OCI-LY7 (cell line): ENCODE measurements at places on chromosomes 3 and 15.
A peak's percentile ranks its signal among the peaks of the same experiment; 100 is the strongest.

DNA sequence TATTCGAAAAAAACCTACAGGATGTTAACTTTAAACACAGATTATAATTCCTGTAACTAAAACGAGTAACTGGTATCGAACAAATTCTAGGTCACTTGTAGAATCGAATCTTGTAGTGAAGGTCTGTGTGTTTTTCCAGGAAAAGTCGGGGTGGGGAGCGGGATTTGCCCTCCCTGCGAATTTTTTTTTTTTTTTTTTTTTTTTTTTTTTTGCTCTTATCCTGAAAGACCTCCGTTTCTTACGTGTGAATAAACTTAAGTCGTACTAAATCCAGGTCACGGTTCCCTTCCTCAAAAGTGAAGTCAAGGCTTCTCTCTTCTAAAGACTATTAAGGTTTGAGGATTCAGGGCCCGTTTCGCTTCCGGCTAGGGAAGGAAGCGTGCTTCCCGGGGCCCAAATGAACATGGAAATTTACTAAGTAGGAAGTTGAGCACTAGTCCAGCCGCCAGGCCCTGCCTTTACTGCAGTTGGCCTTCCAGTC lies 770 bp downstream of the TBC1D5 start:
- no peak for DNase-seq

- no peak for DNase-seq
Measured at GRCh38 chr3:104906001-104906639, 460.6 kb upstream of the ALCAM start.

DNA sequence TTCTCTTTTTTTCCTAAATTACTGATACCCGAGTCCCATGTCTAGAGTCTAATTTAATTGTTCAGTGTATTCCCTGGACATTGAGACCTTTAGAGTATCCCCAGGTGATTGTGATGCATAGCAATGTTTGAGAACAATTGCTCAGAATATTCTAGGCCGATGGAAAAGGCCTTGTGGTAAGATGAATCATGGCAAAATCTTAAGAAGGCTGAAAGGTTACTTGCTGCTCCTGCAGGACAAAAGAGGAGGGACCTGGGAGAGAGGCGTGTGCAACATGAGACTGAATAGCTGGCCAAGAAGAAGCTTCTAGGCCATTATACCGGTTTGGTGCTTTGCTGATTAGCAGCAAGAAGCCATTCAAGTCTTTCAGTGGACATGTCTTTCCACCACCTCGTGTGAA lies 256.6 kb downstream of the ROBO2 start:
- DNase-seq, result no peak

- DNase-seq, result no peak
Measured at GRCh38 chr15:41945221-41945620, 27.1 kb downstream of the EHD4 start.

DNA sequence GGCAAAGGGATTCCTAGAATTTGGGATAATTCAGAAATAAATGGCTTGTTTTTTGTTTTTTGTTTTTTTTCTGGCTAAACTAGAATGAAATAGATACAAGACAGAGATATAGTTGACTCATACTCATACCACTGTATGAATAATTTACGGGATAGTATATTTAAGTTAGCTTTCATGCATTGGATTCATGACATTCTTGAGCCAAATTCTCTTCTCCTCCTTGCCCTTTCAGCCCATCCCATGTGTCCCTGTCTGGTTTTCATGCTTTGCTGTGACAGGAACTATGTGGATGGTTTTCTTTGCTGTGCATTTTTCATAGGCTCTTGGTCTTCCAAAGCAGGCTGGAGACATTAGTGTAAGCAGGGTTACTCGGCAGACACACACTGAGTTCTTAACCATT lies 66.6 kb upstream of the UMPS start:
- DNase-seq, result no peak

GRCh38 chr3:196976941-196977340 lies 8.3 kb upstream of the PIGZ start:
- DNase-seq, result no peak

DNA sequence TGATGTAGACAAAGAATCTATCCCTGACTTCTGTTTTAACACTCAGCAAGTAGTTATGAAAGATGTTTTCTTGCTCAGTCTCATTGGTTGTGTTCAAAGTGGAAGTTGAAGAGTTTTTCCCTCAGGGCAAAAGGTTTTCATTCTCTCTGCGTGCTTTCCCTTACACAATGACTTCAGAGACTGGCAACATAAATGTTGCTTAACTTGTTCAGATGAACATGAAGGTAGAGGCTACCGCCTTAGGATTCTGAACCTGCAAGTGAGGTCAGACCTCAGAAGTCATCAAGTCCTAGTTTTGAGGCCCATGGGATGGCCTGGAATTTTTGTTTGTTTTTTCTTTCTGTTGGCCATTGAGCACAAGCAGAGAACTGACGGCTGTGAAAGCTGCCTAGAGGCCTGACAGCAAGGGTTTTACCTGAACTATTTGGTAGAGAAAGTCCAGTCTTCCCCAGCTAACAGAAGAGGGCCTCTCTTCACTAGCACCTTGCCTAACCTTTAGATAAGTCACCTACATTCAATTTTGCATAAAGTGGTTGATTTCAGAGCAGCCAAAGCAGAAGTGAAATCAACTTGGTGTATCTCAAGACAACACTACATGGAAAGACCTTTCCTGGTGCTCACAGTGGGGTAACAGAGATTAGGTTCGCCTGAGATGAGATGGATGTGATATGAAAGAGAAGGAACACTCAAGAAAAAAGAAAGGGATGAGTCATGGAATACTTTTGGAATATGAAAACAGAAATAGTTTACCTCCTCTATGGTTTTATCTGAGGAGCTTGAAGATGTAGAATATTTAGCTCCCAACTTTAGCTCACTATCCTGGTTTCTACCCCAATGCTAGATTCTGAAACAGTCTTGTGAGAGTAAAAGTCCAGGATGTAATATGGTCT lies 53.6 kb upstream of the AP4E1 start:
- peak; percentile 65 for DNase-seq

DNA sequence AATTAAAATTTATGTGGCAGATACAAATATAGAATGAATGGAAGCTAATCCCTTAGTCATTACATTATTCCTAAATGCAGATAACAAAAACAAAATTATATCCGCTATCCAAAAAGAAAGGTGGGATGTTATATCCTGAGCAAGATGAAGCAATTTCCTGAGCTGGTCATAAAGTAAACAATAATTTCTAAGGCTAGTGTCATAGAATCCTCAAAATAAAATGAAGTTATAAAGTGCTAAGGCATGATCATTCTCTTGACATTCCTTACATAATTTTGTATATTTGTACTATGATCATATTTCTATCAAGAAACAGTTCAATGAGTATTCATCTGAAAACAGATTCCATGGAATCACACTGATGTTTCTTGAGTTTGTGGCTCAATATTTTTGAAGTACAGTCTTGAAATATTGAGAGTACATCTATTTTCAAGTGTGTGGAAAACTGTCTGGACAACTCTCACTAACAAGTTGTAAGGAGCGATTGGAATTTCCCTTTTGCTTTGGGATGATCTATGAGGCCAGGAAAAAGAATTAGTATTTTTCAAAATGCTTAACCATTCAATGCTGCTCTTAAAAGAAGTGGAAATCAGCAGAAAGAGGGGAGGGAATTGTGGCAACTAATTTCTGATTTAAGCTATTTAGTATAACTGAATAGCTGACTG lies 92.4 kb downstream of the ABI3BP start:
- DNase-seq, result no peak

GRCh38 chr3:104556372-104557078 lies 810.2 kb upstream of the ALCAM start:
- DNase-seq, result no peak

- no peak for DNase-seq
Measured at GRCh38 chr3:192570315-192570714, 157.0 kb downstream of the FGF12 start.

DNA sequence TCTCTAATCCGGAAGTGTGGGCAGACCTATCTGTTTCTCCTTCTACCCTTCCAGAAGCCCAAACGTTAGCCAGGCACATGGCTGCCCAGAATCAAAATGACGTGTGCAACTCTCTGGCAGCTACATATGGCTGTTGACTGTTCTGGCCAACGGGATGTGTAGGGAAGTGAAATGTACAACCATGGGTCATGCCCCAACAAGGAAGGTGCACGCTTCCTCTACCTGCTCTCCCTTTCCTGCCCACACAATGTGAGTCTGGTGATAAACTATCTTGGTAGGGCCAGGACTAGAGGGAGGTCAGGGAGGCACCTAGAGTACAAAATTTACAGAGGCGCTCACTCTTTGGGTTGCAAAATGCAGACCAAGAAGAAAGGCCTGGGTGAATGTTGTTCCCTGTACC lies 495.9 kb upstream of the PROK2 start:
- no peak for DNase-seq

DNA sequence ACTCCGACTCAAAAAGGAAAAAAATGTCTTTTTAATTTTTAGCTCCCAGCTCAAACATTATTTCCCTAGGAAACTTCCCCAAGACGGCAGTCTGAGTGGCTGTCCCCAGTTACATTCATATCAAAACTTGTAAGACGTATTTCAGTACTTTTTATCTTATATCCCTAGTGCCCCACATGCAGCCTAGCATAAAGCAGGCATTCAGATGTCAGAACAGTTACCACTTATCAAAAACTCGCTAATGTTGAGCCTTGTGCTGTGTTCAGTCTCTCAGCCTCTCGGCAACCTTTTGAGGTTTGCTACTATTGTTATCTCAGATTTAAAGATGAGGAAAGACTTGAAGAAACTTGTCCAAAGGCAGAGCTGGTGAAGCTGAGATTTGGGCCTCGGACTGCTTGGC lies 6.6 kb upstream of the SELENOS start:
- no peak for DNase-seq

DNA sequence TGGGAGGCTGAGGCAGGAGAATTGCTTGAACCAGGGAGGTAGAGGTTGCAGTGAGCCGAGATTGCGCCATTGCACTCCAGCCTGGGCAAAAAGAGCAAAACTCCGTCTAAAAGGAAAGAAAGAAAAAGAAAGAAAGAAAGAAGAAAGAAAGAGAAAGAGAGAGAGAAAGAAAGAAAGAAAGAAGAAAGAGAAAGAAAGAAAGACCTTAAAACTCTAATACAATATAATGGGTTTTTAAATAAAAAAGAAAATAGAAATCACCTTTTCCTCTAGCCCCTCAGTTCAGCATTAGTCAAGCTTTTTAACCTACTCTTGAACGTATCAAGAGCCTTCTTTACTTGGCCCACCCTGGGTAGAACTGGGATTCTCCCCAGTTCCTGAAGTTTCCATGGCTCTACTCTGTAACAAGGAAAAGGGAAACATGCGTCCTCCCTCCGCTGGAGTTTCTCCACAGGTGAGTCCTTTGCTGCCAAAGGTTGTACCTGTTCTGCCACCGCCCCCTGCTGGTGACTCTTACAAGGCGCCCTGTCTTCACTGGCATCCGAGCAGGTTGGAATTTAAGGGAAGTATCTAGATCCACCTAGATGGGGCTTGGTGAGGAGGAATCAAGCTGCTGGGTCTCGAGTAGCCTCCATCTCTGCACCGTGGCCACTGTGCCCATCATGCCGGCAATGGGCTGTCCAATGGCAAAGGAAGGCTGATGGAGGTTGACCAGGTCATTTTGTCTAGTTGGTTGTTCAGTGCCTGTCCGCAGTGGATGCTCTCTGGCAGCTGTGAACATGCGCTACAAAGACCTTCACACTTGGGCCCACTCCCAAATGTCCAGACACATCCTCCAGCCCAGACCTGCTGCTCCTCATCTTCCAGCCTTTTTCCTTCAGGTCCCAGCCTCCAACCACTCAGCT lies 20.6 kb upstream of the EPHB3 start:
- peak; percentile 63 for DNase-seq

GRCh38 chr3:48320996-48321395 lies 12.5 kb downstream of the SPINK8 start:
- DNase-seq, result peak; percentile 22

- DNase-seq, result no peak
Measured at GRCh38 chr3:164683489-164683888, 394.8 kb downstream of the SI start.

DNA sequence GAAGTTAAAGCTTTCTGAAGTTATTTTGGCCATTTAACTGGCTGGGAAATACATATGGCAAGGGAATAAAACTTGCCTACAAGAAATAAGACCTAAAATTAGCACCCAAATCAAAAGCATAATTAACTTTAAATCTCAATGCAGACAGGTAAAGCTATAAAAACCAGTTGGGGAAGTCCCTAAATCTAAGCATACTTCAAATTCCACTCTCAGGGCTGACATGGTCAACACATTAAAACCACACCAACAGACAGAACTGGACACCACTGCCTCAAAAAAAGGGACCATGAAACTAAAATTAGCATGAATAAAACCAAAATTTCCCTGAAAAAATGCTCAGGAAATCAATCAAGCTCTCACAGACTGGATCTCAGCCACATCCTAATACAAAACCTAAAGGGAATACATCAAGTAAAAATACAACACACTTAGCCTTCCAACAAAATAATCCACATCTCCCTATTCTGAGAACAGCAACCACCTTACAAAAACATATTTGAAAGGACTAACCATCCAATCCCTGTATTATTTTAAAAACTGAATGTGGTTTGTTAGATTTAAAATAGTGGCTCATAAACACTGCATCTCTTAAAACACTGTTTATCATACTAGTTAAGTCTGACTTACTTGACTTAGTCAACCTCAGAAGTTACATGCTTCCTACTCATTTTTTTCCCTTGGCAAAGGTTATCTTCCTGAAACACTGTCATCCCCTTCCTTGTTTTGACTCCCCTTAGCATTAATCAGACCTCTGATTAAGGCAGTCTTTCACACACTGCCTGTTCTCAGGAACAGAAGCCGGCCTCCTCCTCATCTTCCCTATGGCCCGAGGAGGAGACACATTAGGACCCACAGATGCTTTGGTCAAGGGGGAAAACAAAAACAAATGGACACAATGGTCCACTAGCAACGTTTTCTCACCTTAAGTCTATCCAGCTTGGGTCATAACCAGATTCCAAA lies 8.3 kb downstream of the TRA2B start:
- no peak for DNase-seq

- DNase-seq, result no peak
Measured at GRCh38 chr15:96336108-96336595, 5.7 kb downstream of the NR2F2 start.

- no peak for DNase-seq
Measured at GRCh38 chr15:74444106-74445062, 10.6 kb upstream of the SEMA7A start.

DNA sequence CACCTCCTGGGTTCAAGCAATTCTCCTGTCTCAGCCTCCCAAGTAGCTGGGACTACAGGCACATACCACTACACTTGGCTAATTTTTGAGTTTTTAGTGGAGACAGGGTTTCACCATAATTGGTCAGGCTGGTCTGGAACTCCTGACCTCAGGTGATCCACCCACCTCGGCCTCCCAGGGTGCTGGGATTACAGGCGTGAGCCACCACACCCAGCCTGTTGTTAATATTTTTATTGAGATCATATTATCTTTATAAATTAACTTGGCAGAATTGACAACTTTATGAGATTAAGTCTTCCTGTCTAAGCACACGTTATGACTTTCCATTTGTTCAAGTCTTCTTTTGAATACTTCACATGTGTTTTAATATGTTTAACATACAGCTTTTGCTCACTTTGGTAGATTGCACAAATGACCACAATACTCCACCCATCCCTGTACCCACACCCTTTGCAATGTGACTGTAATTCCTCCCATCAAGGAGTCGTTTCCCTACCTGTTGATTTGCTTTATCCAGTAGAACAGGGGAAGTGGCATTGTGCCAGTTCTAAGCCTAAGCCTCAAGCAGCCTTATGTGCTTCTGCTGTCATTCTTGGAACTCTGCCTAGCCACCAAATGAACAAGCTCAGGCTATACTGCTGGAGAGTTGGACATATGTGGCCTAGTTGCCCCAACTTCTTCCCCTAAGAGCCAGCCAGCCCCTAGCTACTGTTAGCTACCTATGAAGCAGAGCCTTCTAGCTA lies 8.2 kb downstream of the XYLB start:
- no peak for DNase-seq

GRCh38 chr3:16828815-16829214 lies 55.9 kb upstream of the PLCL2 start:
- peak; percentile 77 for DNase-seq

- no peak for DNase-seq
Measured at GRCh38 chr3:60758831-60759230, 492.4 kb downstream of the FHIT start.
